ENCODE measurements at places on chromosomes 2 and 18.

DNA sequence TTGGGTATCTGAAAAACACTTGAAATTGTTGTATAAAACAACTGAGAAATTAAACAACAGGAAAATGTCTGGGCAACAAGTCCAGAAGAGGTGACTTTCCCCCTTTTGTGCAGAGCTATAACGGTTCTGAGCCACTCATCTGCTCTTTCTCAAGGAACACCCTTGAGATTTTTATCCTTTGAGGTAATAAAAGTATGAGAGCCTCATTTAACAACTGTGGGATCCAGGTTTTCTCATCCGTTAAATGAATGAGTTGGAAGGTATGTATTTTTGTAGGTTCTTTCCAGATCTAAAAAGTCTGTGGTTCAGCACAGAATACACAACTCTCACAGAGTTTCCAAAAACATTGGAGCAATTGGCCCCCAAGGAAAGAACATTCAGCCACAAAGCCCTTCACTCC is 93.0 kb downstream of the ANKRD44 start:
- DNase-seq: no peak

- no peak for DNase-seq
These were observed 1.6 kb downstream of the CDH2 start for GRCh38 chr18:28175150-28175929.

DNA sequence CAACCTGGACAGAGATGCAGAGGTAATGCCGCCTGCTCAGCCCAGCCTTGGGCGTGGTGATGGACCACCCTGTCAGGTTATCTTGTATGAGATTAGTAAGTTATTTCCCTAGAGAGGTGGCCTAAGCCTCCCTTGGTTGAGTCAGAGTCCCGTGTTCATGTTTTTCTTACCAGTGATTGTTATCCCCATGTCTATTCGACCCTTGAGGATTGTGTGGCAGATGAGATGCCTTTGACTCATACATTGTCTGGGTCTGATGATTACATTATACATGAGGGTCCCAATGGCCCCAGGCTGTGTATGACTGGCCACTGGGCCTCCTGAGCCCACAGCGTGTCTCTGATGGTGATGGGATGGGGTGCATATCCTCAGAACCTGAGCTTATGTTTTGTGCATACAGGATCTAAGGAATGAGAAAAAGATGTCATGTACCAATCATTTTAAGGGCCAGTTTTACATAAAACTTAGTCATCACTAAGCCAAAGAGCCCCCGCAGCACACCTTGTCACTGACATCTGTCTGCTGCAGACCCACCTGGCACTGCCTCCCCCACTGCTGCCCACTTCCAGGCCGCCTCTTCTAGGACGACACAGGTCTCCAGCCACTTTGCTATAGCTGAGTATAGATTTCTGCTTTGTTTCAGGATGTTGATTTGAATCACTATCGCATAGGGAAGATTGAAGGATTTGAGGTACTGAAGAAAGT is 7.7 kb downstream of the PPP1R7 start:
- no peak for DNase-seq

GRCh38 chr2:47051562-47051961 is 103.5 kb downstream of the STPG4 start:
- DNase-seq: no peak

DNA sequence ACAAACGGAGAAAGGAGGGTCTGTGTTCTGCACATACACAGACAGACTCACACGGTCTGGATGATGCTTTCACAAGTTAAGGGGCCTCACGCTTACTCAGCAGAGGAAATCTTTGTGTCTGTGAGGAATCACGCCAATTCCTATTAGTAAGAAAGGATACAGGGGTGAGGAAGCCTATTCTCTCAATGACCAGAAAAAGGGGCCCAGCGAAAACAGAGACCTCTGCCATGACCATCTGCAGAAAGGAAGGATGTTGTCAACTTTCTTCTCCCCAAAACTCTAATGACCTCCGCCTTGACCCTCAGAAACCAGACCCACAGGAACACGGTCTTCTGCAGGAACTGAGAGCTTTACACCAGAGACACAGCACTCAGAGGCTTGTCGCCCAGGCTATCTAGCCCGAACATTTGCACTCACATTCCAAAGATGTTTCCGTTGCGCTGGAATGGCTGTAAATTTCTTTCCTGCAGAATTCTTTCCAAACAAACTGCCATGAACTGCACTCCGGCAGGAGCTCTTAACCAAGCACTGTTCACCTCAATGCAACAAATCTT is 186.3 kb downstream of the TCF4 start:
- no peak for DNase-seq

GRCh38 chr18:31738460-31739407 is 21.9 kb downstream of the SLC25A52 start:
- no peak for DNase-seq

GRCh38 chr2:102074152-102074783 is 68.3 kb upstream of the IL1R1 start:
- DNase-seq: no peak

DNA sequence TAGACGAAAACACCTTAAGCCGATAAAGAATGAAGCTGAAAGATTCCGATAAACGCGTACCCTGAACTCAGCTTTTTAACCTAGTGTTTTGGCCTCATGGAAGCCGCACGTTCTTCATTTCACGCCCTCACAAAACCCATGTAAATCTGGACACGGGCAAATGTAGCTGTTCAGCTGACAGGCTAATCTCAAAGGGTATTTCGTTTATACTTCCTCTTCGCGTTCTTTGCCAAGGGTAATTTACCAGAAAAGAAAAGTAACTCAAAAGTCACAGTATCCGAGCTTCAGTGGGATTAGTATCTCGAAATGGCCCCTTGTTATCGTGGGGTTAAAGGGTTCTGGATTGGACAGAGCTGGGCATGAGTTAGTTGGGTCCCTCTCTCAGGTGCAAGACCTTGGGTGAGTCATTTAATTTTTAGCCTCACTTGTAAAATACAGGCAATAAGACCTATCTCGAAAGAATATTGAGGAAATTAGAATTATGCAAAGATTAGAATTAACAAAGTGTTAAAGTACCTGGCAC is 22.0 kb upstream of the STPG4 start:
- DNase-seq: no peak

DNA sequence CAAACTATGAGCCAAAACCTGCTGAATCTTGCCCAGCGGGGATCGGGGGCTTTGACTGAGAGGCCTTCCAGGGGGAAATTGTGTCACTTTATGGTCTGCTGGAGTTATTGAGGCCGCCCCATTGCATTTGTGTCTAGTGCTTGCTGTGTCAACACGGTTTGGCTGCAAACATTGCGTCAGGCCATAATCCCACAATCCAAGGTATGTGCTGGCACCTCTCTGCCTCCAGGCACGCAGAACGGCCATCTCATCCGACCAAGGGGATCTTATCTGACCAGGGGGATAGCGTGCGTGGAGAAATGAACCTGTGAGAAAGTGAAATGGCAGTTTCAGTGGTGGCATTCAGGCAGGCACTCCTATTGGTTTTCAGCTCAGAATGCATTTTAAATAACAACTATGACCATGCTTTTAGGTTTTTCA is 18.1 kb upstream of the LYPD6B start:
- no peak for DNase-seq

GRCh38 chr2:64629875-64630274 is 23.8 kb downstream of the SERTAD2 start:
- DNase-seq: no peak

- DNase-seq: no peak
These were observed 50.7 kb upstream of the OTX1 start for GRCh38 chr2:62999905-63000304.

DNA sequence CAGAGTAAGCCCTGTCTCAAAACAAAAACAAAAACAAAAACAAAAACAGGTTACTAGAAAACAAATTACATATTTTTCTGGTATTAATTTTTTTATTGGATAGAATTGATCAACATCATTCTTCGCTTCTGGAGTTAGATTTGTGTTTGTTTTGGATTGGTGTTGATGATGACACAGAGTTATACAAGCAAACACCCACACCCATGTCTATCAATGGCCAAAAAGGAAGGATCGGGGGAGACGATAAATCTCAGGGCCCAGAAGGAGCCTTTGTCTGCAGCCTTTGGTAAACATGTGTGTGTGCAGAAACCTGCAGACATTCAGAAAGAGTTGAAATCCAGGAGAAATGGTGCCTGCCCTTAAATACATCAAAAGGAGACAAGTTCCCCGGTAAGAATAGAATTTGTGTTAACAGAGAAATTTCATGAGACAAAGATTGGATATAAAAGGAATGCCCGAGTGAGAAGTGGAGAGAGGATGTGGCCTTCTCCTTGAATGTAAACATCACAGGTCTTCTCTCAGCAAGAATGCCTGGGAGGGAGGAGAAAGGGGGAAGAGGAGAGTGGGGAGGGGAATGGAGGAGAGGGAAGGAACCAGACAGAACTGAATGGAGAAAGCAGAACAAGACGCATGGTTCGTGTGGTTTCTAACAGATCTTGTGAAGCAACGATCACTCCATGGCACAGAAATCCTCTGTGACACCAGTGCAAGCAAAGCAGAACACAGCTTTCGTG is 40.4 kb upstream of the TMEM178A start:
- no peak for DNase-seq

- no peak for DNase-seq
These were observed 187.2 kb downstream of the BCL11A start for GRCh38 chr2:60366135-60366712.

DNA sequence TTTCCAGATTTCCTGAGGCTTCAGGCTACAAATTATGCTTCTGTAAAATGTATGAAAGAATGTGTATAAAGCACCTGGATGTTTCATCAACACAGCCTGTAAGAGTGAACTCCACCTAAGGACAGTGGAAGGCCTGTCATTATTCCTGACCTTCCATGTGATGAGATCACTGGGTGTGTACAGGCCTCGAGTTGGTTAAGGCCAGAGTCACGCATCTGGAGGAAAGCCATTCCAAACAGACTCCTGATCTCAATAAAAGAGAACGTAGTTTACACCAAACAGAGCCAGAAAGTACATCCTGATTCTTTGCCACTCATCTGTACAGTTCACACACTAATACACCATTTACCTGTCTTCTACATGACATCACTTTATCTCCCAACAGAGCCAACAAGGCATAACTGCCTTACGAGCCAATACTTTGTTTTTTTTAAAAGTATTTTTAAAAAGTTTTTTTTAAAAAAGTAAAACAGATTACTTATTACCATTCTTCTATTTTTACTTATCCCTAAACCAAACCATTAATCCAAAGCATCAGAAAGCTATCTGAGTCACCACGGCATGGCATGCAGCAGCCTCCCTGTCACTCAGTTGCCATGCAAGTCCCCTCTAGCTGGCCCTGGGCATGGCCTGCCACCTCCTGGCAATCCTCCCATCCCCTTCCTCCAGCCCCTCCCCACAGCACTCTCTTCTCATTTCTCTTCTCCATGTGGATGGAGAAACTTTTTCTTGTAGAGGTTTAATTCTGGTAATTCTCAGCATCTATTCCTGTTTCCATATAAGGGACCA is 78.8 kb upstream of the TFCP2L1 start:
- no peak for DNase-seq

DNA sequence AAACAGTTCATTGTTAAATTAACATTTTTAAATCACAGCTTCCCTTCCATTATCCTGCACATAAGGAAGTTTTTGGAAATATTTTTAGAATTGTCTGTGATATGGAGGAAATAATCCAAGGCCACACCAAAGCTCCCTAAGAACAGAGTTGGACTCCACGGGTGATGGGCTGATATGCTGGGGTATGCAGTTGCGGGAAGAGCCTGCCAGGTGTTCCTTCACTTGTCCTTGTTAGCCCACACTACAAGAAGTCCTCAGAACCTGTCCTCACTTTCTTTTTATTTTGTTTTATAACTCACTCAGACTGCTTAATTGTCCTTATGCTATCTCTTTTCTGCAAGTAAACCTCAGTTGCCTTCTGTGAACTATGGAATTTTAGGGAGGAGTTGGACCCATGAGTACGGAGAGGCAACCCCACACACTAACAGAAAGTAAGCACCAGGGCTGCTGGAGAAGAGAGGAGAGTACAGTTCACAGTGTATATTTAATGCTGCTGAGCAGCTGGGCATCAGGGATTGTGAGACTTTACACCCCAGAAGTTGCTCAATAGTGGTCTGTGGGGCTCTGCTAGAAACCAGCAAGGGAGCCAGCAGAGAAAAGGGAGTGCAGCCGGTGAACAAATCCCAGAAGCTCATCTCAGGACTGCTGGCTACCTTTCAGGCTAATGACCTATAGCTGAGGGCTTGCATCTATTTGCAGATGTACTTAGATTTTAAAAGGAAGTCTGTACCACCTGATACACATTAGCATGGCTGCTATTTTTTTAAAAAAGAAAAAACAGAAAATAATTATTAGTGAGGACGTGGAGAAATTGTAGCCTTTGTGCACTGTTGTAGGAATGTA is 280.1 kb upstream of the STON1 start:
- DNase-seq: no peak

DNA sequence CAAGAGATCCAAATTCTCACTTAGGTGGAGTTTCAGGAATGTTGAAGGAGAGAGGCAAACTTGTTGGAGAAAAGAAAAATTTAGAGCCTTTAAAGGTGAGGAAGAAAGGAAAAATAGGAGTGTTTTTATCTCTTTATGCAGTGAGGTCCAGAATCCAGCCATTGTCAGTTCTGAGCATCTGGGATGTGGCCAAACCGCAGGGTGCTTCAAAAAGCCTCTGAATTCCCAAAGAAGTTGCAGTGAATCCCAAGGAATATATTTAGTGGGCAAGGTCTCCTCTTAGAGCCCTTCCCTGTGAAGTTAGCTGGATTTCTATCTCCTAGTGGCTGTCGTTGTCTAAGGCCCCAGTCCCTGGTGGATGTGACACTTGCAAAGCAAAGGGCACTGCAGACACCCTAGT is 51.2 kb downstream of the MTCL1 start:
- no peak for DNase-seq

GRCh38 chr2:74845991-74846390 is 12.1 kb downstream of the HK2 start:
- no peak for DNase-seq

DNA sequence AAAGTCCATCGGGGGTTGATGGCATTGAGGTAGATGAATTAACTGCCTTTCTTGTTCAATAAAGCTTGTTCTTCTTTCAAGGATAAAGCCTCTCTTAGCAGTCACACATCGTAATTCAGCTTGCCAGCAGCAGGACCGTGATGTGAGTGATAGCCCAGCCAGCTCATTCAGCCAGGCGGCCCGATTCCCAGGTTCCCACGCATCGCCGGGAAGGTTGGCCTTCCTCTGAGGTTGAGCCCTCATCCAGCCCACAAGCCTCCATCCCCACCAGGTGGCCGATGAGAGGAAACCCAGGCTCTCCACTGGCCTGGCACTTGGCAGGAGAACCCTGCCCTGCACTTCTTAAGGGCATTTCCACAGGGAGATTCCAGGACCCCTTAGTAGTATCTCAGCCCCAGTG is 4.7 kb downstream of the AGAP1 start:
- DNase-seq: no peak

DNA sequence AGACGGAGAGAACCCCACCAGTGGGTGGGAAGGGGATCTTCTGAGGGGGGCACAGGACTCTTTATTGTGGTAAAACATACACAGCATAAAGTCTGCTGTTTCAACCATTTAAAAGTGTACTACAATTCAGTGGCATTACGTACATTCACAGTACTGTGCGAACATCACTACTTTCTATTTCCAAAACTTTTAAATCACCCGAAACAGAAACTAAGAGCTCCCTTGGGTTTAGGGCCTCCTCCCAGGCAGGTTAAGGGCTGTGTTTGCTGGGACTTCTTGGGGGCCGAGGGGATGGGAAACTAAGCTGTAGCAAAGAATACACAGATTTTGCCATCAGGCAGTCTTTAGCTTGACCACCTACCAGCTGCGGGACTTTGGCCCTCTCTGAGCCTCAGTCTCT is 242.0 kb downstream of the HAUS1 start:
- DNase-seq: no peak

- no peak for DNase-seq
These were observed 19.8 kb downstream of the ABHD3 start for GRCh38 chr18:21684731-21685130.

All from activated CD4-positive, alpha-beta T cell treated with anti-CD3 and anti-CD28 coated beads, Interleukin-2, amount 10 ng/mL, durations not matched to agents 7 days and 5 days (primary cell).